ENCODE measurements at places on chromosomes 5 and 9. TPM values are rescaled to one million over a fixed set of nuclear protein-coding genes. Genes with fewer than 3 reads are reported as not detected.

- H3K27ac ChIP-seq = no peak overlapping the region
- H3K4me3 ChIP-seq = no peak overlapping the region
- H3K27me3 ChIP-seq = no peaks in the 10 kb centered on the region
- DNase-seq = no peak
- no peaks in the 10 kb centered on the region for H3K36me3 ChIP-seq
- no peaks in the 10 kb centered on the region for H3K4me1 ChIP-seq
These were observed 79.7 kb upstream of the ASTN2 start for GRCh38 chr9:117494401-117495090.

- peaks cover 11% of the 10 kb centered on the region for H3K36me3 ChIP-seq
- H3K4me1 ChIP-seq = peaks cover 31% of the 10 kb centered on the region
- H3K4me3 ChIP-seq = peak overlapping the region; percentile 95
- no peaks in the 10 kb centered on the region for H3K27me3 ChIP-seq
- DNase-seq = no peak
These were observed 1.2 kb upstream of the PSAT1 start for GRCh38 chr9:78295731-78296130.

Gene PCDHA11
- 26.5 TPM for total RNA-seq

Gene IL9
- total RNA-seq = not detected

Gene PRRX2
- total RNA-seq = 8.3 TPM

DNA sequence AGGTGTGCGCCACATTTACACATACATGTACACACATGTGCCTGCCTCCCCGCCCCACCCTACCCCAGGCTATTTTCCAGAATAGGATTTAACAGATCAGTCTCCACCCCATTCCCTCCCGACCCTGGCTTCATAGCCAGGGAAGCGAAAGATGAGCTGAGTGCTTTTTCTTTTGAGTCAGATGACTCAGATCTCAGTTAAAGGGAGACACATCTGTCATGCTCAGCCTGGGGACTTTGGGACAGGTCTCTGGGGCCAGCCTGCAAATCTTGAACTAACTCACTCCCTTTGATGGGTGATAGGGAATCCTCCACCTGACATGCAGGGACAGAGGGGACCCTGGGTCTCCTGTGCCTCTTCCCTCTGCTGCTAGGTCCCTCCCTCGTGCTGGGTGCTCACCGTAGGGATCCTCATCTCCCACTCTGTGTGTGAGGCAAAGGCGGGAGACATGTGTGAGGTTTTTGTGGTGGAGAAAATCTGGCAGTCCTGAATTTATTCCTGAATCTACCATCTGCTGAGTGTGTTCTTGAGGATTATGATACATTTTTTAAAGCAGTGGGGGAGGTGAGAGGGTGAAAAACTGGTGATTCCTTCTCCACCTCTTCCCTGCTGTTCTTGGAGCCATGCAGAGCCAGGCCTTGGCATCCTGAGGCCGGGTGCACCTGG lies 37.7 kb downstream of the NEUROG1 start:
- DNase-seq = no peak
- no peak overlapping the region for H3K27ac ChIP-seq
- no peaks in the 10 kb centered on the region for H3K36me3 ChIP-seq
- no peaks in the 10 kb centered on the region for H3K4me1 ChIP-seq
- peaks cover 87% of the 10 kb centered on the region for H3K27me3 ChIP-seq

GRCh38 chr9:21761309-21761901 lies 41.0 kb upstream of the MTAP start:
- no peak for DNase-seq
- no peaks in the 10 kb centered on the region for H3K4me1 ChIP-seq
- H3K36me3 ChIP-seq = no peaks in the 10 kb centered on the region
- H3K27me3 ChIP-seq = peaks cover 92% of the 10 kb centered on the region
- H3K27ac ChIP-seq = no peak overlapping the region

- H3K36me3 ChIP-seq = 0 out of 2 replicates have a peak, but pooled peaks cover 3% of the 10 kb centered on the region
- no peak overlapping the region for H3K27ac ChIP-seq
- no peaks in the 10 kb centered on the region for H3K4me1 ChIP-seq
- DNase-seq = no peak
These were observed 658 bp downstream of the PDCD1LG2 start for GRCh38 chr9:5510989-5511388.

Gene SH3TC2
- total RNA-seq = 0.04 TPM

DNA sequence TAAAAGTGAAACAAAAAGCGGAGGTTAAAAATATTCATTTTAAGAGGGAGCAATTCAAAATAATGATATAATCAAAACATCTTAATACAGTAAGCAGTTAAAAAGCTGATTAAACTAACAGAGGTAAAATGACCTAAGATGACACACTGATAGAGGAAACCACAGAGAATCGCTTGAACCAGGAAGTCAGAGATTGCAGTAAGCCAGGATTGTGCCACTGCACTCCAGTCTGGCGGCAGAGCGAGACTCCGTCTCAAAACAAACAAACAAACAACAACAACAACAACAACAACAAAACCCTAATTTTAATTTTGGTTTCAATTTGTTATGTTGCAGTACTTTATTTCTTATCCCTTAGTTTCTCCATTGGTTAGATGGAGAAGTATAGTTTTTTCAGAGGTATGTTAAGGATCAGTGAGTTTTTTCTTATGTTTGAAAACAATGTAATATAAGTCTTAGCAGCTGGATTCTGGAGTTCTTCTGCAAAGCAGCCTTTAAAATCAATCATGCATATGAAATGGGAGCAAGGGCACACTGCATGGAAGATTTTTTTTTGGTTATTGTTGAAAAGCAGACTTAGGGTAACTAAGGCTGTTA lies 58.5 kb downstream of the MLANA start:
- H3K36me3 ChIP-seq = no peaks in the 10 kb centered on the region
- peaks cover 3% of the 10 kb centered on the region for H3K4me1 ChIP-seq
- no peak overlapping the region for H3K27ac ChIP-seq
- no peak overlapping the region for H3K4me3 ChIP-seq

Gene SLC23A1
- not detected for total RNA-seq

- peaks cover 20% of the 10 kb centered on the region for H3K4me1 ChIP-seq
- no peaks in the 10 kb centered on the region for H3K27me3 ChIP-seq
- no peaks in the 10 kb centered on the region for H3K36me3 ChIP-seq
These were observed 5.7 kb upstream of the NOTCH1 start for GRCh38 chr9:136551401-136552116.

Gene CENPK
- total RNA-seq = 50.2 TPM

DNA sequence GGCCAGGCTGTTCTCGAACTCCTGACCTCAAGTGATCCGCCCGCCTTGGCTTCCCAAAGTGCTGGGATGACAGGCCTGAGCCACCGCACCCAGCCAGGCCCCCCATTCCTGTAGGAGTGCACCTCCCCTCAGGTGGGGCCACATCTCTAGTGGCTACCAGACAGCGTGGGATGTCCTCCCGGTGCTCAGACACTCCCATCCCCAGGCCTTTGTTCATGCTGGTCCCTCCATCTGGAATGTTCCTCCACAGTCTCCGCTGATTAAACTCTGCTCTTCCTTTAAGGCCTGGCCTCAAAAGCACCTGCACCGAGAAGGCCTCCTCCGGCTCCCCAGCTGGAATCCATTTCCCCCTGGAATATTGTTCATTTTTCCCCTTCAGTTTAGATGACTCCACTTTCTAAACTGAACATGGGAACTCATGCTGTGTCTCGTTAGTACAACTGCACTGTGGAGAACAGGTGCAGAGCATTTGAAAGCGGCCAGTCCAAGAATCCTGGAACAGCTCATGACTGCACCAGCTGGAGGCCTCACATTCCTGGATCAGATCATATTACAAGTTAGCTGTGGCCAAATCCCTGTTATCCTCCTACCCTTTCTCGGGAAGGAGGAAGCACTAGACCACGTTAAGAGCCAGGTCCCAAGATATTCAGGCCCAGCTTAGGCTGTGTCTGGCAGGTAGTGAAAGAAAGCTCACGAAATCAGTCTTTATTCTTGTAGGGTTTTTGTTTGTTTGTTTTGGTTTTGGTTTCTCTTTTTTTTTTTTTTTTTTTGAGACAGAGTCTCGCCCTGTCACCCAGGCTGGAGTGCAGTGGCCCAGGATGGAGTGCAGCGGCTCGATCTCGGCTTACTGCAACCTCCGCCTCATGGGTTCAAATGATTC lies 10.8 kb upstream of the PRRC2B start:
- H3K4me1 ChIP-seq = peaks cover 16% of the 10 kb centered on the region
- no peak overlapping the region for H3K4me3 ChIP-seq
- DNase-seq = peak; percentile 95
- H3K36me3 ChIP-seq = no peaks in the 10 kb centered on the region

DNA sequence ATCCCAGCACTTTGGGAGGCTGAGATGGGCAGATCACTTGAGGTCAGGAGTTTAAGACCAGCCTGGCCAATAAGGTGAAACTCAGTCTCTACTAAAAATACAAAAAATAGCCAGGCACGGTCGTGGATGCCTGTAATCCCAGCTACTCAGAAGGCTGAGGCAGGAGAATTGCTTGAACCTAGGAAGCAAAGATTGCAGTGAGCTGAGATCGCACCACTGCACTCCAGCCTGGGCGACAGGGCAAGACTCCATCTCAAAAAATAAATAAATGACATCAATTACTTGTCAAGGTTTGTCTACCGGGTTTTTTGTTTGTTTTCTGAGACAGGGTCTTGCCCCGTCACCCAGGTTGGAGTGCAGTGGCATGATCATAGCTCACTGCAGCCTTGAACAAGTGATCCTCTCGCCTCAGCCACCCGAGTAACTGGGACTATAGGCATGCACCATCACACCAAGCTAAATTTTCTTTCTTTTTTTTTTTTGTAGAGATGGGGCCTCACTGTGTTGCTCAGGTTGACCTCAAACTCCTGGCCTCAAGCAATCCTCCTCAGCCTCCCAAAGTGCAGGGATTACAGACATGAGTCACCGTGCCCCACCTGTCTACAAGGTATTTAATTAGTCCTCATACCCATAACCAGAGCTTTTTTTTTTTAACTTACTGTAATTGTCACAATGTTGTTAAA lies 64.9 kb downstream of the SUSD1 start:
- H3K4me3 ChIP-seq = no peak overlapping the region
- H3K36me3 ChIP-seq = no peaks in the 10 kb centered on the region
- H3K4me1 ChIP-seq = no peaks in the 10 kb centered on the region
- no peaks in the 10 kb centered on the region for H3K27me3 ChIP-seq

Gene LTC4S
- 10.1 TPM for total RNA-seq

GRCh38 chr5:94244921-94245320 lies 373.5 kb downstream of the KIAA0825 start:
- DNase-seq = no peak
- no peak overlapping the region for H3K27ac ChIP-seq
- H3K36me3 ChIP-seq = no peaks in the 10 kb centered on the region
- no peak overlapping the region for H3K4me3 ChIP-seq

DNA sequence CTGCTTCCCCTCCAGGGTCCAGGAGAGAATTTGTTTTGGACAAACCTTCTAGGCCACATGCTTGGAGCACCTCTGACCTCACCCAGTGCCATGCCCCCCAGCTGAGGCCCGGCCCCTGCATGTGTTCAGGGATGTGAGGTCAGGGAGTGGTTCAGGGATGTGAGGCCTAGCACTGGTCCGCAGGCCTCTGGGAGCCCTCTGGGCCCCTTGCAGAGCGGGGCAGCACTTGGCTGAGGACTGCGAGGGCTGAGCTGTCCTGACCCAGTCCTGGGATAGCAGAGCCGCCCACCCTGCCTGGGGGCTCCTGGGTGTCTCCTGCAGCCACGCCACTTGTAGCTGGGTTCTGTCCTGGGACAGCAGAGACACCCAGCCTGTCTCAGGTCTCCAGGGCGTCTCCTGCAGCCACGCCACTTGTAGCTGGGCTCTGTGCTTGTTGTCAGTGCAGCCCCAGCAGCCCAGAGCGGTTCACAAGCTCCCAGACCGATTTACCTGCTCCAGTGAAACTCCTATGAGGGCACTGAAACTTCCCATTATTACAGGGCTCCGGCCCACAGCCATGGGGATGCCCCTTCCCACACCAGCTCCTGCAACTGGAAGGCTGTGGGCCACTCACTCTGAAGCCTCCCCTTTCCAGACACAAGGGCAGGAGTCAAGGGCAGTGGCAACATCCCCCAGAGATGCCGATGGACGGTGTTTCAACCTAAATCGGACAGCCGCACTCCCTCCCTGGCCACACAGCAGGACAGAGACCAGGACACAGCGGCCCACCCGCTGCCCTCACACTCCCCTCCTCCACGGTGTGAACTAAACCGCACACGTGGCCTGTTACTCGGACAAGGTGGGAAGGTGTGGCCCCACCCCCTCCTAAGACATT lies 5.4 kb upstream of the CEP72 start:
- no peak overlapping the region for H3K27ac ChIP-seq
- no peaks in the 10 kb centered on the region for H3K36me3 ChIP-seq
- H3K4me1 ChIP-seq = no peaks in the 10 kb centered on the region
- no peak for DNase-seq
- H3K27me3 ChIP-seq = no peaks in the 10 kb centered on the region

Gene NRG2
- total RNA-seq = 0.70 TPM

Gene PCDHAC2
- total RNA-seq = 11.8 TPM
